ENCODE measurements at places on chromosomes 4 and X.
A peak's percentile ranks its signal among the peaks of the same experiment; 100 is the strongest.

- H3K27ac ChIP-seq, result no peak overlapping the region
- H3K27me3 ChIP-seq, result peaks cover 28% of the 10 kb centered on the region
- H3K4me1 ChIP-seq, result no peaks in the 10 kb centered on the region
- DNase-seq, result no peak
- no peak overlapping the region for H3K4me3 ChIP-seq
- H3K36me3 ChIP-seq, result no peaks in the 10 kb centered on the region
Measured at GRCh38 chrX:65491620-65492019, 43.0 kb downstream of the LAS1L start.

- H3K36me3 ChIP-seq, result no peaks in the 10 kb centered on the region
- H3K27ac ChIP-seq, result no peak overlapping the region
- peaks cover 81% of the 10 kb centered on the region for H3K27me3 ChIP-seq
- peak; percentile 9 for DNase-seq
- H3K4me1 ChIP-seq, result peaks cover 18% of the 10 kb centered on the region
Measured at GRCh38 chrX:153828723-153829548, 1.4 kb downstream of the PDZD4 start.

- H3K27me3 ChIP-seq, result peaks cover 7% of the 10 kb centered on the region
Measured at GRCh38 chr4:2076908-2077536, 17.9 kb downstream of the NAT8L start.

- no peak overlapping the region for H3K27ac ChIP-seq
- no peak overlapping the region for H3K4me3 ChIP-seq
- no peaks in the 10 kb centered on the region for H3K36me3 ChIP-seq
- DNase-seq, result no peak
- no peaks in the 10 kb centered on the region for H3K4me1 ChIP-seq
- H3K27me3 ChIP-seq, result no peaks in the 10 kb centered on the region
Measured at GRCh38 chrX:109190542-109190941, 291.3 kb downstream of the GUCY2F start.

DNA sequence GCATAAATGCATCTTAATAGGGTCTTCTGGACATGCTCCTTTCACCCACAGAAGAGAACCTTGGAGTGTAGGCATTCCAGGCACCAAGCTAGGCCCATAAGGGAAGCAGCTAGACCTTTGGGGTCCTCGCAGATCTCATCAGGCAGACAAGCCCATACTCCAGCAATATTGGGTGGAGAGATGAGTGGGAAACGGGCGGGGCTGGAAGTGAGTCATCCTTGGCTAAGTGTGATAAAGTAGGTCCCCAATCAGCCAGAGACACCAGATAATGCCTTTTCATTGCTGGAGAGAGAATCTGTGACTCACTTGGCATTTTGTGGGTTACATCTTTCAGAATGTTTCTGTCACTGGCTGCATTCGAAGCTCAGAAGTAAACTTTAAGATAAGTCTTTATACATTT is 133.3 kb upstream of the MBNL3 start:
- no peaks in the 10 kb centered on the region for H3K27me3 ChIP-seq
- no peak overlapping the region for H3K4me3 ChIP-seq
- DNase-seq, result peak; percentile 72
- no peaks in the 10 kb centered on the region for H3K4me1 ChIP-seq

DNA sequence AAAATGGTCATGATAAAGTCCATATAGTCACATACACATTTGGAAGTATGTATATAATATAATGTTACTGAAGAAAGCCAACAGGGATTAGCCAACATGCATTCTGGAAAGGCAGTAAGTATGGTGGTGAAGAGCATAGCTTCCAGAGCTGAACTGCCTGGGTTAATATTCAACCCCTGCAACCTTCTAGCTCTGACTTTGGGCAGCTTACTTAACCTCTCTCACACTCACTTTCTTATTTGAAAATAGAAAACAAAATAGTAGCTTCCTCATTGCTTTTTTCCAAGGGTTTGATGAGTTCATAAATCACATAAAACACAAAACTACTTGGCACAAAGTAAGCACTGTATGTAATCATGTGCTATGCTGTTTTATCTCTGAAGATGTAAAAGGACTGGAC is 216.4 kb downstream of the CHIC2 start:
- no peaks in the 10 kb centered on the region for H3K36me3 ChIP-seq
- peak overlapping the region; percentile 17 for H3K27ac ChIP-seq
- H3K4me1 ChIP-seq, result peaks cover 3% of the 10 kb centered on the region

DNA sequence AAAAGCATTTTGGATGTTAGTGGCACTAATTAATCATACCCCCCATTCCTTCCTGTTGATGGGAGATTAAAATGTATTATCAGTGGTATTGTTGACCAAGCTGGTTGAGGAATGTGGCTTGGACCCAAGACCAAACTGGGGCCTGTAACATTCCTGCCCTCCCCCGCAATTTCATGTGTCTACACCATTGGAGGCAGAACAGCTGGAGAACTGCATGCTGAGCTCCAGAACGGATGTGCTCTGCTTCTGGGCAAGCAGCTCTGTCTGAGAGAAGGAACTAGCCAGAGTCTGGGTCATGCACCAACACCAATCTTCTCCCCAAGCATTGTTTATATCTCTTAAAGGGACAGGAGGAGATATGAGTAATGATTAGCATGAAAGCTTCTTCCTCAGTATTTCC is 185.5 kb downstream of the CEP135 start:
- no peak overlapping the region for H3K27ac ChIP-seq
- H3K36me3 ChIP-seq, result no peaks in the 10 kb centered on the region
- no peaks in the 10 kb centered on the region for H3K27me3 ChIP-seq
- H3K4me3 ChIP-seq, result no peak overlapping the region
- H3K4me1 ChIP-seq, result peaks cover 2% of the 10 kb centered on the region

- H3K36me3 ChIP-seq, result no peaks in the 10 kb centered on the region
- no peaks in the 10 kb centered on the region for H3K27me3 ChIP-seq
- no peak overlapping the region for H3K27ac ChIP-seq
Measured at GRCh38 chr4:142719854-142720541, 126.1 kb downstream of the INPP4B start.

- H3K4me3 ChIP-seq, result no peak overlapping the region
- H3K27ac ChIP-seq, result no peak overlapping the region
- H3K27me3 ChIP-seq, result no peaks in the 10 kb centered on the region
- H3K4me1 ChIP-seq, result no peaks in the 10 kb centered on the region
- DNase-seq, result peak; percentile 1
- no peaks in the 10 kb centered on the region for H3K36me3 ChIP-seq
Measured at GRCh38 chrX:29852767-29853166, 362.6 kb upstream of the MAGEB2 start.

- no peaks in the 10 kb centered on the region for H3K27me3 ChIP-seq
- DNase-seq, result no peak
- H3K36me3 ChIP-seq, result no peaks in the 10 kb centered on the region
- H3K27ac ChIP-seq, result no peak overlapping the region
Measured at GRCh38 chr4:90889171-90889570, 762.0 kb downstream of the CCSER1 start.

DNA sequence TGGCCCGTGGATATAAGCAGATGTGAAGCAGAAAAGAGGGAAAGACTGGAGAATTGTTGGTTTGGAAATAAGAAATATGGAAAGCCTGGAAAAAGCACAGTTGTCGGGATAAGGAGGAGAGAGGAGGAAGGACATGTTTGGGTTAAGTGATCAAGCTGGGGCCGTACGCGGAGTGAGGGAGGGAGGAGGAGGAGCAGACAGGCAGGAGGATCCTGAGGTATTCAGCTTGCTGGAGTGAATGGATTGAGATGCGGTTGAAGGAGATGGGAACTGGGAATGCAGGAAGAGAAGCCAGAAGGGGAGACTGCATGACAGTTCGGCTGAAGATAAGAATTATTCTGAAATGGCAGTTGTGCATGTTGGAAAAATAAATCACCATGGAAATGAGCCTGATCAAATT is 21.2 kb downstream of the ZFP42 start:
- H3K36me3 ChIP-seq, result no peaks in the 10 kb centered on the region
- H3K4me3 ChIP-seq, result no peak overlapping the region
- H3K4me1 ChIP-seq, result peaks cover 3% of the 10 kb centered on the region
- DNase-seq, result no peak
- H3K27me3 ChIP-seq, result no peaks in the 10 kb centered on the region
- no peak overlapping the region for H3K27ac ChIP-seq

DNA sequence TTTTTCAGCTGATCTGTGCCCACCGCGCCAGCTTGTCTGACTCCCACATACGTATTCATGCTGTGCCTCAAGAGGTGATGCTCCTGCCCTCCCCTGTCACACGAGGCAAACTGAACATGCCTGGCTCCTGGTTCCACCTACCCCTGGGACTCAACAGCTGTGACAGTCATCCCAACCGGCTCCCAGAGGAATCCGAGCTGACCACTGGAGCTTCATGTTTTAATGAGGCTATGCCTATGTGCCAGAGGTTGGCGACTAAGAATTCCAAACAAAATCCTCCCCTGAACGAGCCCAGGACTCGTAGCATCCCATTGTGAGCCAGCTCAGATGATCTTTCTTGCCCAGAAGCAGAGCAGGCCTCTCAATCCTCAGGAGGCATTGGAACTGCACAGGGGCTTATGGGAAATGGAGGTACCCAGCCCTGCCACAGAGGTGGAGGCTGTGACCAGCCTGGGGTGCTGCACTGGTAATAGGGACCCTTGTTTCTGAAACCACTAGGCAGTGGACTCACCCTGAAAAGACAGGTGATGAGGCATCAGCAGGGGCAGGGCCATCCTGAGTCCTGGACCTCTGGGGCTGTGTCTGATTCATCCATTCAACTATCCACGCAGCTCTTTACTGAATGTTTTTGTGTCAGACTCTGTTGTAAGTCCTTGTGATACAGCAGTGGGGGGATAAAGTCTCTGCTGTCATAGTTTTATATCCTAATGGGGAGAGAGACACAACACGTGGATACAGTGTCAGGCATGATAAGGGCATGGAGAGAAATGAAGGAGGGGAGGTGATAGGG is 325.0 kb downstream of the EVC2 start:
- no peak overlapping the region for H3K4me3 ChIP-seq
- H3K27me3 ChIP-seq, result no peaks in the 10 kb centered on the region
- H3K36me3 ChIP-seq, result no peaks in the 10 kb centered on the region
- no peak overlapping the region for H3K27ac ChIP-seq

- H3K36me3 ChIP-seq, result no peaks in the 10 kb centered on the region
- DNase-seq, result peak; percentile 39
- H3K4me3 ChIP-seq, result no peak overlapping the region
- no peak overlapping the region for H3K27ac ChIP-seq
Measured at GRCh38 chrX:41722816-41723618, 964 bp upstream of the GPR82 start.

DNA sequence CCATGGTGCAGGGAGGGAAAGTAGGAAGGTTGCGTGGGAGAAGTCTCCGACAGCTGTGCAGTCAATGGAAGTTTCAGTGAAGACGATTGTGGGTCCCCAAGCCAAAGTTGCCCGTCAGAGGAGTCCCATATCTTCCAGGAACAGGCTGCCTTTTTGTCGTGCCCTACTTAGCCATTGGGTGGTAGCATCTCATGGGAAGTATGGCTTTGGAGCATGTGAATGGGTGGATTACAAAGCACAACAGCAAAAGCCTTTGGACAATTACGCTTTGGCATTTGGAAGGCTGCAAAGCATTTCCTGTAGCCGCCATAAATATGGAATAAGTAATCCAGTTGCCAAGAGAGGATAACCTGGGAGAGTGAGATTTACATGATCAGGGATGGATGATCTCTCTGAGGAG is 300.7 kb upstream of the BOD1L1 start:
- no peak overlapping the region for H3K27ac ChIP-seq
- no peak for DNase-seq
- H3K4me1 ChIP-seq, result no peaks in the 10 kb centered on the region
- no peak overlapping the region for H3K4me3 ChIP-seq
- H3K36me3 ChIP-seq, result no peaks in the 10 kb centered on the region

DNA sequence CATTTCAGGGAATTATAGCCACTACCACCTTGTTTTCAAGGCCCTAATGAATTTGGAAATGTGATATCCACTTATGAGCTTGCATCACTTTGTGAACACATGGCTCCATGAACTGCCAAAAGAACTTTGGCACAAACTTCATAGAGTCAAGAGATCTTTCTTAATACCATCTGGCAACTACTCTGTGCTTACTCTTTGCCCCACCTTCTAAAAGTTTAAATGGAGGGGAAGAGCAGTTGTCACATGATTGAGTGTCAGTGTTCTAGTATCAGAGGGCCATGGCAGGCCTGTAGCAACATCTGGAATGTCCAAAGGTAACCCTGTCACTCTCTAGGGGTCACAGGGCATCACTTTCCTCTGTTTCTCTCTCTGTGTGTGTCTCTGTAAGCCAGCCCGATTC is 2.6 kb upstream of the ADH1B start:
- no peak overlapping the region for H3K27ac ChIP-seq
- DNase-seq, result no peak
- no peaks in the 10 kb centered on the region for H3K36me3 ChIP-seq
- no peaks in the 10 kb centered on the region for H3K27me3 ChIP-seq
- H3K4me3 ChIP-seq, result no peak overlapping the region

DNA sequence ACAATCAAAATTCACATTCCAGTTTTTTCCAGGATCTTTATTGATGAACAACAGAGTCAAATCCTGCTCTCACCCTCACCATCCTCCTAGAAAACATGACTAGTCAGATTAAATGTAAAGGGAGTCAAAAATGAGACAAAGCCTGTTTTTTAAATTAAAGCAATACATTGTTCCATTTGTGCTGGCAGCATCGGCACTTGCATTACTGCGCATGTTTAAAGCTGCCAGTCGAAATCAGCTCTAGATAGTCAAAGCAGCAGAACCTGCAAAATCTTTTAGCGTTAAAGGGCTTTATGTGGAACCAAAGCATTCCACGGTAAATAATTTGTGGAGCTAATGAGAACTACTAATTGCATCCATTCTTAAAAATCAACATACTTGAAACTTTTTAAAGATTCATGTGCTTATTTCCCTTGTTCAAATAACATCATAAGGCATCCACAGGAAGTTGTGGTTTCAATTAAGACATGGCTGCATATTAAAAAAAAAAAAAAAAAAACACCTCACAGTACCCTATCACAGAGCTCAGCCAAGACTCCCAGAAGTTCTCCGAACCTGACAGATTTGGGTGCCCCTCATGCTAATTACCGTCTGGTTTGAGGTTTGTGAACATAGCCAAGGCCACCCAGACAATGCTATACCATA is 82.2 kb downstream of the SH3KBP1 start:
- H3K4me1 ChIP-seq, result no peaks in the 10 kb centered on the region
- no peak overlapping the region for H3K4me3 ChIP-seq
- no peak for DNase-seq
- H3K36me3 ChIP-seq, result no peaks in the 10 kb centered on the region
- H3K27me3 ChIP-seq, result peaks cover 3% of the 10 kb centered on the region
- no peak overlapping the region for H3K27ac ChIP-seq

DNA sequence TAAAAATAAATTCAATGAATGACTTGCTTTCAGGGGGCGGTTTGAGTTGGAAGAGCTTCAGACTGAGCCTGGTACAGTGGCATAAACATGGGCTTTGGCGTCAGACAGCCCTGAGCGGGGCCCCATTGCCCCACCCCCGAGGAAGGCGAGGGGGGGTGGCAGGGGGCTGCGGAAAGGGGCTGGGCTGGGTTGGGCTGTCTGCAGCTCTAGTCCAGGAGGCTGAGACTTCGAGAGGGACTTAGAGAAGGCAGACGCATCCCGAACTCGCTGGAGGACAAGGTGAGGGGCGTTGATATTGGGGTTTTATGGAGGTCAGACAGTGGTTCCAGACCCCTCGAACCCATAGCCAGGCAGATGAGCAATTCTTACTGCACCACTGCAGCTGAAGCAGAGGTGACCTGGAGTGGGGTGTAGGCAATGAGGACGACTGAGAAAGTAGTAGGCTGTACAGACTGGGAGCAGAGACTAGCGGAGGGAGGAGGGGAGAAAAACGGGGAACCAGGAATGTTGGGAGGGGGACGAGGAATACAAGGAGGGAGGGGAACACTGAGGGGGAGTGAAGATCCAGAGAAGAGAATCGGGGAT is at the start of gene MAGED2:
TSS of gene MAGED2 (plus strand) at position 222 of the 585 bp plus-strand sequence. CDS start 1,587 bp downstream, outside the sequence.
- peak; percentile 57 for DNase-seq
- peaks cover 36% of the 10 kb centered on the region for H3K27me3 ChIP-seq
- peaks cover 26% of the 10 kb centered on the region for H3K36me3 ChIP-seq
- peak within 1 kb of the TSS; percentile 97 for H3K27ac ChIP-seq

- H3K27ac ChIP-seq, result no peak overlapping the region
- no peak for DNase-seq
- H3K27me3 ChIP-seq, result no peaks in the 10 kb centered on the region
- no peak overlapping the region for H3K4me3 ChIP-seq
Measured at GRCh38 chr4:5277079-5277478, 225.8 kb downstream of the STK32B start.

Data from mesenchymal stem cell (in vitro differentiated cells and primary cell).